ENCODE measurements at places on chromosomes 5 and 9.
A peak's percentile ranks its signal among the peaks of the same experiment; 100 is the strongest.

DNA sequence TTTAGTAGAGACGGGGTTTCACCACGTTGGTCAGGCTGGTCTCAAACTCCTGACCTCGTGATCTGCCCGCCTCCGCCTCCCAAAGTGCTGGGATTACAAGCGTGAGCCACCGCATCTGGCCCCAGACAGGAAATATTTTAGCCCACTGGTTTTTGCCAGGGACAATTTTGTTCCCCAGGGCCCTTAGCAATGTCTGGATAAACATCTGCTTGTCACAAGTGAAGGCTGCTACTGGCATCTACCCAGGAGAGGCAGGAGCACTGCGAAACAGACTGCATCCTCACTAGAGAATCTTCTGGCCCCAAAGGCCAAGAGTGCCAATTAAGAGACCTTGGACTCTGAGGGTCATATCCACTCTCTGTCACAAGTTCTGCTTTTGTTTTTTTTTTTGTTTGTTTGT lies 2.4 kb upstream of the TPRN start:
- DNase-seq = no peak

DNA sequence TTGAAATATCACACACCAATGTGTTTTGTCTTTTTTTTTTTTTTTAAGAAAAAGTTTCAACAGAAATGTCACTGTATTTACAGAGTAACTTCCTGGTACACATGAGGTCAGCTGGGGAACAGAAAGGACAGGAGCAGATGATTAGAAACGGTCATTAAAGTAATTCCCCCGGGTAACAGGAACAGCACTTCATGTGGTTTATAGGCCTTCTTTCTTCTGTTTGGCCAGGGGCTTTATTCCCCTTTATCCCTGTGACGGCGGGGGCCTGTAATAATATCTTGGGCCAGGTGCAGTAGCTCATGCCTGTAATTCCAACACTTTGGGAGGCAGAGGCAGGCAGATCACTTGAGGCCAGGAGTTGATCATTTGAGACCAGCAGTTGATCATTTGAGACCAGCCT lies 30.5 kb upstream of the MSH3 start:
- no peak for DNase-seq

GRCh38 chr5:4050203-4050602 lies 454.6 kb downstream of the IRX1 start:
- DNase-seq = no peak

DNA sequence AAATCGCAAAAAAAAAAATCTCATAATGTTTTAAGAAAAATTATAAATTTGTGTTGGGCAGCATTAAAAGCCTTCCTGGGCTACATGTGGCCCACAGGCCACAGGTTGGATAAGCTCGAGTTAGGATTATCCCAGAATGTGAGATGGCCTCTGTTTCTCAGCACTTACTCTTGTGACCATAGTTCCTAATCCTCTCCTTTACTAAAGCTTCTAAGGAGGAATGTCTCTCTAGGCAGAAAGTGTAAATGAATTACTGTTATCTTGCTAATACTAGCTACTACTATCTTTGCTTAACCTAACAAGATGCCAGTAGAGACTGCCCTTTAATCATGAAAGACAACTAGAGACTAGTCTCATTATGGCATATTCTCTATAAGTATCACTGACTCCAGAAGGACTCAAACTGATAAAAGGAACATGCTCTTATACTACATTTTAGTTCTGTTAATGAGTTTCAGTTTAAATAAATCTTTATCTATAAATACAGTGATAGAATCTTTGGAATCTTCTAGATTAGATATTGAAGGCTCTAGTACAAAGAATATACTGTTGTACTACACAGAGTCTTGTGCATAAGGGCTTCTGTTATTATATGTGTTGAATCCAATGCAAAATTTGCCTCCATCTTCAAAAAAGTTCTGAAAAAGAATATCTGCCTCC lies 13.8 kb downstream of the INVS start:
- no peak for DNase-seq

DNA sequence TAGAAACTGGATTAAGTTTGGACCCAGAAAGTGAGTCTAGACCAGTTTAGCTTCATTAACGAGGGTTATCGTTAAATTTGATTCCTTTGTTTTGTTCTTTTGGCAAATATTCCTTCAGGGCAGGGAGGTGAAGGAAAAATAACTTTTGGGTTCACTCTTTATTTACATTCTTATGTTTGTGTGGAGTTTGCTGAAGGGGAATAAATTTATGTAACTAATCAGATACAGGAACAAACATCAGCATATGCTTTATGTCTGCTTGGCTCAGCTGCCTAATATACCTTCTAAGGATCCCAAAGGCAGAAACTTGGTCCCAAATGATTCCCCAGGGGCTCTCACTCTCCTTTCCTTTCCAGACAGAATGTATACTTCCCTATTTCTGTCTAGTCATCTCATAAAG lies 132.4 kb downstream of the MCTP1 start:
- DNase-seq = no peak

DNA sequence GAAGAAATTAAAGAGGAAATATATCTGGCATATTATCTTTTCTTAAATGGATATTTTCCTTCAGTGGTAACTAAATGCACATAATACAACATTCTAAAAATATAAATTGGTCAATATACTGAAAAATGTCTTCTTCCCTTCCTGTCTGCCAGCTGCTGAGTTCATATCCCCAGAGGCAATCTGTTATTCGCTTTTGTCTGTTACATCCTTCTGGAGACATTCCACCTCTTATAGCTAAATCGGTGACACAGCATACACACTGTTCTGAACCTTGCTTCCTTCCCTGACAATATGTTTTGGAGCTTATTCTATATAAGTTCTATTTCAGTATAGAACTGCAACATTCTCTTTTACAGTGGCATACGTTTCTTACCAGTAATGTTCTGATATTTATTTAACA lies 147.8 kb downstream of the TENT4A start:
- DNase-seq = no peak

GRCh38 chr5:74639807-74640449 lies 600 bp downstream of the ENC1 start:
- no peak for DNase-seq

- DNase-seq = no peak
Measured at GRCh38 chr5:13606051-13606450, 338.4 kb downstream of the DNAH5 start.

- no peak for DNase-seq
Measured at GRCh38 chr5:27682600-27682999, 644.2 kb upstream of the CDH9 start.

GRCh38 chr5:163916861-163917260 lies 411.4 kb downstream of the MAT2B start:
- DNase-seq = no peak

DNA sequence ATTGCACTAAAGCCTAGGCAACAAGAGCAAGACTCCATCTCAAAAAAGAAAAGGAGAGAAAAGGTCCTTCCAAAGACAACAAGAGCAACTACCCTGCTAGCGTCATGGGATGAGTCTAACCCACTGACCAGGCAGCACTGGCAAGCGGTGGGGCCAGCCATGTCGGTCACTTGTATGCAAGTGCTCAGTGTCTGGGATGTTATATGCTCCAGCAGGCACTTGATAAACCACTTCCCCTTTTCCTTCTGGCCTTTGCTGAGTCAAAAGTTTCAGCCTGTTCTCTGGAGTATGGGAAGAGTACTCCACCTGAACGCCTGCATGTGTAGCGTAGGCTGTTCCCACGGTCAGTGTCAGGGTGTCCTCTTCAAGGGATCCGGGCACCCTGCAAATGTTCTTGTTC lies 9.2 kb upstream of the MXD3 start:
- DNase-seq = no peak

GRCh38 chr9:132163457-132163875 lies 1.6 kb downstream of the NTNG2 start:
- DNase-seq = no peak

GRCh38 chr5:175321927-175322532 lies 122.0 kb downstream of the DRD1 start:
- peak; percentile 21 for DNase-seq

GRCh38 chr9:95506678-95507463 lies 9.9 kb downstream of the PTCH1 start:
- no peak for DNase-seq

DNA sequence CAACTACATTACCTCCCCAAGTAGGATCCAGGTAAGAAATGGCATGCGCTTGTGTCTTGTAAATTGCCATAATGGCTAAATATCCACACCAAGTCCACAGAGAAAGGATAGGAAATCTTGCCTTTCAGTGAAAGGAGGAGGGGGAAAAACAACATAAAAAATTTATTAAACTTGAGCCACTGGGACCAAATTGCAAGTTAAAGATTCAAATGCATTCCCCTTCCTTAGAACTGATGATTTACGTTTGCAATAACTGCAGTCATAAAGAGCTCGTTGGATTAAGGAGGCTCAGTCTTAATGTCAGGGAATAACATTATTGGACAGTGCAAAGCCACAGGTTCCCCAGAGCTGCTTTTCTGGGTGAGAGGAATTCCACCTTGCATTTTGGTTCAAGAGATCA lies 92.6 kb upstream of the SARDH start:
- no peak for DNase-seq

GRCh38 chr9:120358877-120359276 lies 221.1 kb downstream of the CDK5RAP2 start:
- no peak for DNase-seq

GRCh38 chr5:142969624-142970439 lies 199.7 kb downstream of the ARHGAP26 start:
- no peak for DNase-seq

- no peak for DNase-seq
Measured at GRCh38 chr5:179241175-179241574, 104.1 kb downstream of the ADAMTS2 start.

DNA sequence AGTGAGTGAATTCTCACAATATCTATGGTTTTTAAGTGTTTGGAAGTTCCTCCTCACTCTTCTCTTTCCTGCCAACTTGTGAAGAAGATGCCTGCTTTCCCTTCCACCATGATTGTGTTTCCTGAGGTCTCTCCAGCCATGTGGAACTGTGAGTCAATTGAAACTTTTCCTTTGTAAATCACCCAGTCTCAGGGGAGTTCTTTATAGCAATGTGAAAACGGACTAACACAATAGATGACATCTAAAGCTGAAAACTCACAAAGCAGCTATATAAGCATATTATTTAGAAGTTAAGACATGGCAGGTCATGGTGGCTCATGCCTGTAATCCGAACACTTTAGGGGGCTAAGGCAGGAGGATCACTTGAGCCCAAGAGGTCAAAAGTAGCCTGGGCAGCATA lies 130.2 kb downstream of the ARRDC3 start:
- DNase-seq = no peak

DNA sequence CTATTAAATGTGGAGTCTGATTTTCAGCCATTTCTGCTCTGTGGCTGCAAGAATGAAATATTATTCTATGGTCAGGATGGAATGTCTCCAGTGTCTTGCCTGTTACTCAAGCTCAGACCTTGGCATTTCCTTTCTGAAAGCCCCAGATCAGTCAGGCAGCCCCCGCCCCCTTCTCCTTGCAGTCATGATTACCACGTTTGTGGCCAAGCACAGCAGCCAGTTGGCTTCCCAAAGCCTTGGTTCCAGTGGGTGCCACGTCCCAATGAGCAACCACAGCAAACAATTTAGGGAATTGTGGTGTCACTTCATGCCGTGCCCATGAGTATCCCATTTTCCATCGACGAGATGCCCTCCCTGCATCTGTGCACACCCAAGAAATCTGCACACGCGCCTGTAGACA lies 9.7 kb upstream of the OBP2A start:
- DNase-seq = no peak

DNA sequence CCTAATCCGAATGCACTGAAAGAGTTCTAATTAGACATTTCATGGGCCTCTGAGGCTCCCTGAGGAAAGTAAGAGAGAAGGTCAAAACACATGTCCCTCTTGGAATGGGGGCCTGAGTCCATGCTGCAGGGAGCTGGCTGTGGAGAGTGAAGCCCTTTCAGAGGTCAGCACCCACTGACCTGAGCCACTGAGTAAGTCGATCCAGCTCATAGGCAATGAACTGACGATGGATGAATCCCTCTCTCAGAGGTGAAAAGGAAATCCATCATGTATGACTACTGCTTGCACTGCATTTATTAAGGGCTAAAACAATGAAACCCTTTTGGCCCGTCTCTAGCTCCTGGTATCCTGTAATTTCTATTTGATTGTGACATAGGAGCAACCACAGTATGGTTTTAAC lies 288.9 kb upstream of the VLDLR start:
- DNase-seq = no peak

- DNase-seq = no peak
Measured at GRCh38 chr5:181271081-181271480, 10.1 kb upstream of the TRIM52 start.

GRCh38 chr5:74464512-74465209 lies 175.9 kb downstream of the ENC1 start:
- DNase-seq = no peak

DNA sequence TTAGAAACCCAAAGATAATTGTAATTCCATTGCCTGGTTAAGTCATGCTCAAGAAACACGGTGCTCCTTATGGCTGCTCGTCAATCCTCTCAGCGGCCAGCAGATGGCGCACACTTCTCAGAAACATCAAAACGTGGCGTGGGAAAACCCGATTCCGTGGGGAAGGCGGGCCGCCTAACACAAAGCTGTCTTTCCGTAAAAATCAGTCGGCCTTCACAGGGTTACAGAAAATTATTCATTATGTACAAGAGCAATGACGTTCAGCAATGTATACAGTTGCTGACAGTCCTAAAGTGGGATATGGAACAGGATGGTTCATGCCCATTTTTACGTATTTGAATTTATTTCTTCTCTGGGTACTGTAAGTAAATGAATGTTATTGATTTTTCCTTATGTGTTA lies 83.5 kb downstream of the PDE4D start:
- peak; percentile 72 for DNase-seq
